ENCODE measurements at places on chromosomes 3 and 15.

DNA sequence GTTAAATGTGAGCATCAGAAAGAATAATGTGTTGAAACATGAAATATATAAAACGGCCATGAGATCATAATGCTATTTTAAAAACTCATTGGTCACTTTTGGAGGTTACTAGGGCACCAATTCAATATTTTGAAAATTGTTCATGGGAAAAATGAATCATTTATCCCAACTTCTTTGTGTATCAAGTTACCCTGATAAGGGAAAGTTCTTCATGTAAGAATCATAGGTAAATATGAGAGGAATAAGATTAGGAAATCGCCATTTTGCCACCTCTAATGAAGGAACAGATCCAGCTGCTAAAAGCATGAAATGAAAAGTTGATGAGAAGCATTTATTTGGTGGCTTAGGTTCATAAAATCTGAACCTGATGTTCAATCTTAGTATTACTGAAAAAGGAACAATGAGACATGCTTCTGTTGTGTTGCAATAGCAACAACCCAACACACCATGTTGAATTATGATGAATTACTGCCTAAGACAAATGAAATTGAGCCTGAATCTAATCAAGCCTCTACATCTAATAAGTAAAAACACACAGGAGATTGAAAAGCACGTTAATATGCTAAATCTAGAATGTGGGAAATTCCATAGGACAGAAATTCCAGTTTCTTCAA is 32.5 kb downstream of the ABHD5 start:
- no peak for DNase-seq
- H3K36me3 ChIP-seq, result peaks cover 1% of the 10 kb centered on the region
- H3K27ac ChIP-seq, result no peak overlapping the region
- no peak overlapping the region for H3K4me3 ChIP-seq
- no peaks in the 10 kb centered on the region for H3K27me3 ChIP-seq

GRCh38 chr3:177977381-177978158 is 558.7 kb upstream of the KCNMB2 start:
- H3K27me3 ChIP-seq, result no peaks in the 10 kb centered on the region
- no peaks in the 10 kb centered on the region for H3K4me1 ChIP-seq
- no peak for DNase-seq
- H3K36me3 ChIP-seq, result no peaks in the 10 kb centered on the region
- H3K4me3 ChIP-seq, result no peak overlapping the region

DNA sequence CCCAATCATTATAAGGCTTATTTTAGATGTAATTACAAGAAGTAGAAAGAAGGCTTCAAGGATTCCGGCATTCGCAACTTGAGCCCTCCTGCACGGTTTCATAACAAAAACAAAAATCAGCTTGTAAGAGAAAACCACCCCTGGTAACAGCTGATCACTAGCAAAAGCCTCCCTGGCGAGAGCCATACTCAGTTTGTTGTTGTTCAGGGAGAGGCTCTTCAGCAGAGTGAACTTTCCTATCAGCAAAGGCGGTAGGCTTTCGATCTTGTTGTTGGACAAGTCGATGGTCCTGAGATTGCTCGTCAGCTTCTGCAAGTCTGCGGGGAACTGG is 710 bp downstream of the LRRC57 start:
- DNase-seq, result no peak
- peaks cover 18% of the 10 kb centered on the region for H3K4me1 ChIP-seq
- no peaks in the 10 kb centered on the region for H3K27me3 ChIP-seq
- H3K27ac ChIP-seq, result peak overlapping the region; percentile 98
- H3K4me3 ChIP-seq, result peak overlapping the region; percentile 99
- H3K36me3 ChIP-seq, result peaks cover 3% of the 10 kb centered on the region

GRCh38 chr3:74621581-74621980 is 7.1 kb upstream of the CNTN3 start:
- no peak for DNase-seq
- peaks cover 14% of the 10 kb centered on the region for H3K27me3 ChIP-seq
- H3K4me1 ChIP-seq, result peaks cover 7% of the 10 kb centered on the region
- H3K27ac ChIP-seq, result peak overlapping the region; percentile 84
- H3K4me3 ChIP-seq, result no peak overlapping the region

Data from progenitor cell of endocrine pancreas (in vitro differentiated cells).